Common myeloid progenitor, CD34-positive (primary cell): ENCODE measurements at places on chromosomes 4 and X.

- no peak for DNase-seq
Observed at GRCh38 chr4:24963277-24963676, 50.4 kb upstream of the CCDC149 start.

- no peak for DNase-seq
Observed at GRCh38 chr4:107691378-107691777, 28.7 kb downstream of the PAPSS1 start.

DNA sequence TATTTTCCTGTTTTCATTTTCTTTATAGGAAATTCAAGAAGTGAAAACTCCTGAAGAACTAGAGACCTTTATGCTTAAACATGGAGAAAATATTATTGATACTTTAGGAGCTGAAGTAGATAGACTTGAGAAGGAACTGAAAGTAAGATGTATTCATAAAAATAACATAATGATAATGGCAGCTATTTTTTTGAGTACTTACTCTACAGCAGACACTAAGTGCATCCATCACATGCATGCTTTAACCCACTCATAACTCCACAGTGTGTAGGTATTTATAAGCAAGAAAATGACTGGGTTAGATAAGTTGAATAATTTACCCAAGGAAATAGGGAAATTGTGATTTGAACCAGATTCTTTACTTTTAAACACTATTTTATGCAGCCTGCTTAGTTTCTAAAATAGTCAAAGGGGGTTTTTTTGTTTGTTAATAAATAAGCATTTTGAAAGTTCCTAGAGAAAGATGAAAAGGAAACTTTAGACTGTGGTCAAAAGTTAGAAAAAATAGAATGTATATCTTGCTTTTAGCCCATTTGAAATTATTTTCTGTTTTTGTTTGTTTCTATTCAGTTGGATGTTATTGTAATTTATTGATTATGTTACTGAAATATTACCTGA is 74.2 kb downstream of the BEND4 start:
- no peak for DNase-seq

DNA sequence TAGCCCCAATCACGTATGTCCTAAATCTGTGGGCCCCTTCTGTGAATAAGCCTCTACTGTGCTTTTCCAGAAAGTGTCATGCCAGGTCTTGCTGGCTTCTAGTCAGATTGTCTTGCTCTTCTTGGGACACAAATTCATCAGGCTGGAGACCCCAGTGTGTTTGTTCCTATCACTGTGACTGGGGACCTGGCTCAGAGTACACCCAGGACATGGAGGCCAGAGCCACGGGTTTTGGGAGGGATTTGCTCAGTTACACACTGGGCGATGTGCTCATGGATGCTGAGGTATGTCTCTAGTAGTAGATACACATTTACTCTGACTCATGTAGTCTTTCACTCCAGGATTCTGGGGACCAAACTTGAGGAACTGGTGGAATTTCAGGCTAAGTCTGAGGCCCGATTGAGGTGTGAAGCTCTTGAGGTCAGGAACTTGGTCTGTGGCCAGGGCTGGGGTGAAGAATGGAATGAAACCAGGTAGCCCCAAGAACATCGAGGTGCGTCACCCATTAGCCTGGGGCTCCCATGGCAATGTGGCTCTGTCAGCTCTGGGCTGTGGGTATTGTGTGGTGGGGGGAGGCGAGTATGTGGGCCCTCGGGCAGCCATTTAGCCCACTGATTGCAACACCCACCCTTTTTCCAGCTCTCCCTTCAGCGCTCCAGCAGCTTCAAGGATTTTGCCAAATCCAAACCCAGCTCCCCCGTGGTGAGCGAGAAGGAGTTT is 7.7 kb downstream of the SASH3 start:
- DNase-seq: no peak

DNA sequence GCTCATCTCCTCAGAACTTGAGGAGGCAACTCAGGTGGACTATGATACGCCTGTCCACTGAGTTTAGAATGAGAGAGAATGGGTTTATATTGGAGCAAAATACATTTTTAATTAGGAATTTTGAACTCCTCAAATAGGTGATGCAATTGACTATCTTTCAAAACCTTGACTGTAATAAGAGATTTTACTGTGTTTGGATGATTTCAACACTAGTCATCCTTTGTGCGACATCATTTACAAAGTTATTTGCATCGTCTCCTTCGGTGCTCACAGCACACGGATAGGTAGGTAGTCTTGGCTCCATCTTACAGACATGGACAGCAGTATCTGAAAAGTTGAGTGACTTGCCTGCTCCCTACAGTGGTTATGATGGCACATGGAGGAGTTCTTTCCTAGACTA is 67.0 kb downstream of the AASDH start:
- DNase-seq: no peak

GRCh38 chr4:2743518-2744445 is 12.4 kb downstream of the TNIP2 start:
- no peak for DNase-seq

DNA sequence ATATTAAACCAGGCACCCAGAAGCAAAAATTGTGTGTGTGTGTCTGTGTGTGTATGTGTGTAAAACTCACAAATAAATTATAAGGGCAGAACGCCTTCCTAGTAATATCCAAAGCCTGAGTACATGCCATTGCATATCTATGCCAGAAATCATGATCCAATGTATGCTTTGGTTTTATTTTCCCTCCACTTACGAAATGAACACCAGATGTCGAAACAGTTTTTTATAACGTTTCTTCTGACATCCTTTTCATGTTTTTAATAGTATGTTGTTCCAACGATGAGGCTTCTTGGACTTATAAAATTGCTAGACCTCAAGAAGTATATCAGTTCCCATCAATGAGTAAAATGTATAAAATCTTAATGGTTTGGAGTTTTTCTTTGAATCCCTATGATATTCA is 55.4 kb downstream of the KCNIP4 start:
- DNase-seq: no peak

GRCh38 chr4:184453365-184454160 is 20.8 kb downstream of the IRF2 start:
- no peak for DNase-seq

DNA sequence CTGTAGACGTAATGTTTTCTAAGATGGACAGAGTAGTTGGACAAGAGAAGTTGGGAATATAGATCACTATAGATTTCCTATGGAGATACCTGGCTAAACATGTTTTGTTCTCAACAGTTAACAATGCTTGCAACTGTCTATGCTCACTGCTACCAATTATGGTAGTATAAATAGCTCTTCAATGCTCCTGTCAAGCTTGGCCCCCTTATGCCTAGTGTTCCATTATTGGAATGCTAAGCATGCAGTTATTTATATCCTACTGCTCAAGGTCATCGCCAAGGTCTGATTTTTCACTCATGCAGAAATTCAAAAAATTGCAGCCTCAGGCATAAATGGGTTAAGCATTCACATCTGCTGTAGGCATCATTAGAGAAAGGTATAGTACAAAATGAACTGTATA is 519.0 kb downstream of the IL15 start:
- no peak for DNase-seq

- no peak for DNase-seq
Observed at GRCh38 chr4:173505924-173506518, 24.0 kb downstream of the HAND2 start.

GRCh38 chr4:13665701-13666660 is 38.5 kb upstream of the BOD1L1 start:
- no peak for DNase-seq

DNA sequence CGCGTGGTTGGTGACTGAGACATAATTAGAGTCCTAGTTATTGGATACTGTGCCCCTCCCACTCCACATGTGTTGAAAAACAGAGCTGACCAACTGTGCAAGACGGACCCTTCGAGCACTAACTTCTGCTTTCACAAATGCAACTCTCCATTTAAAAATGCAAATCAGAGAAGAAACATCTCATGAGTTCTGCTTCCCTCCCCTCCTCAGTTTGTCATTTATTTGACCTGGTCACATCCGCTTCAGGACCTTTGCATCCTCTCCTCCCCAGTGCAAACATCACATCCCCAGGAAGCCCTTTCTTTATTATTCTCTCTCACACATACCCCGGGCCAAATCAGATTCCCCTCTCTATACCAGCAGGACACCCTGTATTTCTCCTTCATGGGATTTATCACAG is 38.1 kb upstream of the NOCT start:
- DNase-seq: no peak

DNA sequence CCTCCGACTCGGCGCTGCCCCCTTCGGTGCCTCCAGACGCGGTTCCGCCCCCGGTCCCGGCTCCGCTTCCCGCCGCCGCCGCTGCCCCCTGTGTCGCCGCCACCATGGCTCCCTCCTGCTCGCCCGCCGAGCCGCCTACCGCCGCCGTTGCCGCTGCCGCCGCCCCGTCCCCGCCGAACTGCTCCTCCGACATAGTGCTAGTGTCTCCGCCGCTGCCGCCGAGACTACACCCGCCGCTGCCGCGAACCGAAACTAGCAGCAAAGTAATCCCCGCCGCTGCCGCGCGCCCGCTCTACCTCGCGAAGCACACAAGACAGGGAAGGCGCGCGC is 340 bp downstream of the HNRNPD start:
- no peak for DNase-seq
